NCI-H1092 treated with DMSO at 0.1 percent for 48 hours (cell line): ENCODE measurements at places on chromosomes 16 and 17.

DNA sequence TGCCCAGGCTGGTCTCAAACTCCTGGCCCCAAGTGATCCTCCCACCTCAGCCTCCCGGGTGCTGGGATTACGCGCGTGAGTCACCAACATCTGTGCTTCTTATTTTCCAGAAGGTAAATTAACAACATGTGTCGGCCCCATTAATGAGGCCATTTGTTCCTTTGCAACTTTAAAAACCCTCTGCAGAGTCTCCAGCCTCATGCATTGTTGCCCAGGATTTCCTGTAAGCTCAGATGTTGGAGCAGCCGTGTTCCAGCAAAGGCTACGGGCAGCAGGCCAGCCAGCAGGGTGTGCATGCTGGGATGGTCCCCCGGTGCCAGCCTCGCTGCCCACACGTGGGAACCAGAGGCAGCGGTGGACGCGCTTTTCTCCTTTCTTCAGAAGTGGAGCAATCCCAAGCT, 19.1 kb upstream of the HEXD start:
- DNase-seq: peak; percentile 23

GRCh38 chr16:88432753-88433152, 20.3 kb upstream of the ZFPM1 start:
- DNase-seq: no peak

- no peak for DNase-seq
These were observed 11.2 kb downstream of the PHF12 start for GRCh38 chr17:28940142-28940541.

- DNase-seq: no peak
These were observed 2.8 kb upstream of the PVALEF start for GRCh38 chr17:81162491-81162890.

GRCh38 chr17:19757536-19758180, 9.6 kb upstream of the ALDH3A1 start:
- no peak for DNase-seq

GRCh38 chr17:53472586-53472985, 350.1 kb upstream of the KIF2B start:
- DNase-seq: no peak

- DNase-seq: no peak
These were observed 20.5 kb downstream of the EFTUD2 start for GRCh38 chr17:44878627-44879221.

GRCh38 chr16:51591480-51591879, 440.4 kb upstream of the SALL1 start:
- no peak for DNase-seq

GRCh38 chr16:30619202-30619601, 9.0 kb upstream of the ZNF689 start:
- no peak for DNase-seq
